ENCODE measurements at places on chromosomes 12 and 14.

DNA sequence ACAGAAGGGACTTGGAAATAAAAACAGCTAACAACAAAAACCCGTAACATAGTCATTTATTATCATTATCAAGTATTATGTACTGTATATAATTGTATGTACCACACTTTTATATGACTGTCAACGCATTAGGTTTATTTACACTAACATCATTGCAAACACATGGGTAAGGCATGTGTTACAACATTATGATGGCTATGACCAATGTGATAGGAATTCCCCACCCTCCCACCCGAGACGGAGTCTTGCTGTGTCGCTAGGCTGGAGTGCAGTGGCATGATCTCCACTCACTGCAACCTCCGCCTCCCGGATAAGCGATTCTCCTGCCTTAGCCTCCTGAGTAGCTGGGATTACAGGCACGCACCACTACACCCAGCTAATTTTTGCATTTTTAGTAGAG lies 82.6 kb downstream of the ERC1 start:
- DNase-seq, result no peak

DNA sequence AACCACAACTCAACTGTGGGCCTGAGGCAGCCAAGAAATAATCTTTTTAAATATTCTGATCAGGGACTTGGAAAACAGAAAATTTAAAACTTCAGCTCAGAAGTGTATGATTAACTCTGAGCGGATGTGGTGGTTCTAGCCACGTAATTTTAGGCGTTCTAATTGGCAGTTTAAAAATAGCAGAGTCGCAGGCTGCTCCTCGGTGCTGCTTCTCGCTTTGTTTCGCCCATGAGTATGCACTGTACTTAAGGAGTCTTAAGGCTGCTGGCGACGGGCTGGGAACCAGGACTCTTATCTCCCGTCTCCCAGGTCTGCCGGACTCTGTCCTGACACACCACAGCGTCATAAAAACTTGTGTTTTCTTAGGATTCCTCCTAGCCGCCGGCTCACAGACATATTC lies 113.4 kb upstream of the PELI2 start:
- DNase-seq, result peak; percentile 17

- DNase-seq, result no peak
These were observed 352.0 kb downstream of the BCAT1 start for GRCh38 chr12:24596768-24597388.

GRCh38 chr12:107033758-107034739 lies 47.1 kb upstream of the MTERF2 start:
- no peak for DNase-seq

- DNase-seq, result no peak
These were observed 33.1 kb downstream of the NPC2 start for GRCh38 chr14:74459976-74460375.

DNA sequence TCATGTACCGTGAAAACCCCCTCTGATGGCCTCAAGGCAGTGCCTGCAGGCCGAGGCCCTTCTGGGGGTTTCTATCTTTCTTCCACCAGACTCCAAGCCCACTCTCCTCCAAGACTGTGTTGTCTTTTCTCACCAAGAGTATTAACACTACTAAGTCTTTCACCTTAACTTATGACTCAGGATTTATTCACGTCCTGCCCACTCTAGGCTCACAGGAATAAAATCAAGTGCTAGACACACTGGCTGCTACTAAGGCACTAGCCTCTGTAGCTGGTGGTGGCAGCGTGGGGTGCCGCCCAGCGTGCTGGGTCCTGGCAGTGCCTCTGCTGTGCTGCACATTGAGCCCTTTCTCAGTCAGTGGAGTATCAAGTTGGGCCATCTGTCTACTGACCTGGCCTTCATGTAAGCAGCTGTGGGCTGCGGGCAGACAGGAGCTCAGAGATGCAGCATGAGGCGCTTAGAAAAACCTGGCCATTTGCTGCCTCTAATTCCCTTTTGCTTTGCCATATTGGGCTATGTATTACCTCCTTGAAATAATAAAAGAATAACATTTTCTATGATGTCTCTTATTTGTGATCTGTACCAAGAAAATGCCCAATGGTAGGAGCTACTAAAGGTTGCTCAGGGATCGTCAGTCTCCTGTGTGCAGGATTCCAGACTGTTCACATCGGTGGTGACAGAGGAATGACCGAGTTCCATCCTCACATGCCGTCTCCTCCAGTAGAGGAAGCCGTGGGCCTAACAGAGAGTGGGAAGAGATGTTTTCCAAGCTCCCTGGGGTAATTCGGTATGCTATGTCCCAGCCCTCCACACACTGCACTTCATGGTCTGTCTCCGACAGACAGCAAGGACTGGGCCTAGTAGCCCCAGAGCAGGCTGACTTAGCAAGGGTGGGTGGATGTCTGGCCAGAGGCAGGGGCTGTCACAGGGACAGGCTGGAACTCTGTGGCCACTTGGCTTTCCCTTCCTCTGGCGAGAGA lies 39.9 kb downstream of the MAX start:
- no peak for DNase-seq

DNA sequence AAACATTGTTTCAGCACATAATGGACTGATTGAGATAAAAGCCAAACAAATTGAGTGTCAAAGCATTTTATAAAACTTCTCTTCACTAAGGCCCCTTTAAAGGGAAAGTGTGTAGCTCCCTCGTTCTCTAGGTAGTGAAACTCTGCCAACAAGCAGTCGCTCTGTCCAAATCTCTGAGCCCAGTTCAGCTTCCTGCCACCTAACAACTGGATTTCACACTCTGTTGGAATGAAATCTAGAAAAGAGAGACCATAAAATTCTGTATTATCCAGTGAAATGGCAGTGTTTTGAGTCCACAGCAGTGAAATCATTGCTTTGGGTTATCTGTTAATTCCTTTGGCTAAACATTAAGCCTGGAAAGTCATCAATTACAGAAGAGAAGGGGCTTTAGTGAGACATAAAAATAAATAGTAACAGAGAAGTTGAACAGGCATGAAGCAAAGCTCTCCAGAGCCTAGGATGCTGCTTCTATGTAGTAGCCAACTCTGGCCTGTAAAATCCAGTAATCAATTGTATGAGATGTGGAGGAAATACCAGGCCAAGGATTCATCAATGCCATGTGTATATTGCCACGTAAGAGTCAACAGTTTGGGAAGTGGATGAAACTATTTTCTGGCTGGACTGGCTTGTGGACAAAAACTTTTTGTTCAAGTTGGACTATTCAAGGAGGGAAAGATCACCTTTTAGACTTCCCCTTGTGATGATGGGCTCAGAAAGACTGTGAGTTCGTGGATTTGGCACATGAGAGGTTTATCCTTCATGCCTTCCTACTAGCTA lies 122.5 kb downstream of the WIF1 start:
- DNase-seq, result no peak

DNA sequence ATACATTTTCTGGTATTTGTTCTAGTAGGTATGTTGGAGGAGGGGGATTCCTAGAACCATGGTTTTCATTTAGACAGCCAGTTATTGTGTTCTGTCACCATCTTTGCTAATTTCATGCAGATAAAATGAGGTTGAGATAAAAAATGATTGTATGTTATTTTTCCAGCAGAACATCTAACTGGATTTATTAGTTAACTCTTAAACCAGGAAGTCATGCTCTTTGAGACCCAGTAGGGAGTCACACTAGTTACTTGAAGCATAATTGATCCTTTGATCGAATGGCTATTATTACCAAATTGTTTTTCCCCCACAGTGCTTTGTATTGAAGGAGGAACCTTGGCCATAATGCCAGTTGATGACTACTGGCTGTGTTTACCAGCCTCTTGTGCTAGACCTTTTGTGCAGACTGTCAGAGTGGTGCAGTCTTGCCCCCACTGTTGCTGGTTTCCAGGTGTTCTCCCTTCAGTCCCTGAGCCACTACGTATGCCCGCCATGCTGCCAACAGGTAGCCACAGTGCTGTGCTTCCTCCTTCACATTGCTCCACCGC lies 6.0 kb downstream of the EID3 start:
- no peak for DNase-seq

- DNase-seq, result no peak
These were observed 847.8 kb downstream of the RPS29 start for GRCh38 chr14:48738186-48738925.

DNA sequence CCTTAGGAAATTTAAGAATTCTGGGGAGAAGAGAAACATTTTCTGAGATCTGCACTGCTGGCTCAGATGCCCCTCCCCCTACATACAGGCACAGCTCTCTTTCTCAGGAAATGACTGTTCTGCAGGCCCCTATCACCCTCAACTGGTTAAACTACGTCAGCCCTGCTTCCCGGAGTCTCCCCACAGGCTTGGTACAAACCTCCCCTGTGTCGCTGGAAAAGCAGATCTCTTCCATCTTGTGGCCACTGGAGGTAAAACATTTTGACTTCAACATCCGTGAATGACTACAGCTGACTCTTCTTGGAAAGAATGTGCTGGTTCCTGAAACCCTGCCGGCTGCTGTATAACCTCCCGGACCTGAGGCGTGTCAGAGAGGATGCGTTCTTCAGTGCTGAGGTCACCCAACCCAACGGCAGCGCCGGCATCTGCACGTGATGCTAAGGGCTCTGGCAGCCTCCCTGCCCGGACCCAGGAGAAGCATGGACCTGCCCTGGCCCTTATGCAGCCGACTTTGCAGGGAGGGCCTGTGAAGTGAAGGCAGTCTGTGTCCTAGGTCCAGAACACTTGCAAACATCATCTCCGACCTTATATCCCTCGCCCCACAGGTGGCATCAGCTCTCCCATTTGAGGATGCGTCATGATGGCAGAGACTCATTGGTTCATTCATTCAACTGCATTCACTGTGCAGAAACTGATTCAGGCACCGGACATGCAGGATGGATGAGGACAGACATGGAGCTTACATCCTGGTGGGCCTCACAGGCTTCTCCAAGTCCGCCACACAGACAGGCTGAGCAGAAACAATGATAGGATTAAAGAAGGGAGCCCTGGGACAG lies 129.2 kb downstream of the GCH1 start:
- peak; percentile 79 for DNase-seq

GRCh38 chr12:104790296-104791125 lies 167.6 kb downstream of the SLC41A2 start:
- DNase-seq, result peak; percentile 22

- no peak for DNase-seq
These were observed 144.4 kb downstream of the CAND1 start for GRCh38 chr12:67413577-67413976.

DNA sequence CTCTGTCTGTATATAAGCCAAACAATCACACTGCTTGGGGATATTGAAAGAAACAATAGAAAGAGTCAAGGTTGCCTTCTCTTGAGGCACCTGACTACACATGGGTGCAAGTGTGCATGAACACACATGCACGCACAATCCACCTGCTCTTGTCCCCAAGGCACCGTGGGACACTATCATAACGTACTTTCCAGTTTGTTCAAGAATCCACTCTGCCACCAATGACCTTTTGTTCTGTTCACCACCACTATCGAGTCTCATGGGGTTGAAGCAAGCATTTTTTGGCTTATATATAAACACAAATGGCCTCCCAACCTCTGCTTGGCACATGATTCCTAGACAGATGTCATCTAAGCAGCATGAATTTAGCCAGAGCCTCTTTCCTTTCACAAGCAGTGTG lies 365.4 kb downstream of the EMP1 start:
- no peak for DNase-seq

- DNase-seq, result no peak
These were observed 33.9 kb upstream of the RNU6-7 start for GRCh38 chr14:32167907-32168306.

GRCh38 chr14:67501670-67502069 lies 13.1 kb upstream of the TMEM229B start:
- no peak for DNase-seq

DNA sequence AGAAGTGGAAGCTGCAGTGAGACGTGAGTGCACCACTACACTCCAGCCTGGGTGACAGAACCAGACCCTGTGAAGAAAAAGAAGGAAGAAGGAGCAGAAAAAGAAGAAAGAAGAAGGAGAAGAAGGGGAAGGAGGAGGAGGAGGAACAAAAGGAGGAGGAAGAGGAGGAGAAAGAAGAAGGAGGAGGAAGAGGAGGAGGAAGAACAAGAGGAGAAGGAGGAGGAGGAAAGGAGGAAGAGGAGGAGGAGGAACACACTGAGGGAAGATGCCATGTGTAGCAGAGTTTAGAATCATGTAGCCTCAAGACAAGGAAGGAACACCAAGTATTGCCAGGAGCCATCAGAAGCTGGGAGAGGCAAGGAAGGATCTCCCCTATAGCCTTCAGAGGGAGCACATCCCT lies 241.5 kb downstream of the KSR2 start:
- no peak for DNase-seq

DNA sequence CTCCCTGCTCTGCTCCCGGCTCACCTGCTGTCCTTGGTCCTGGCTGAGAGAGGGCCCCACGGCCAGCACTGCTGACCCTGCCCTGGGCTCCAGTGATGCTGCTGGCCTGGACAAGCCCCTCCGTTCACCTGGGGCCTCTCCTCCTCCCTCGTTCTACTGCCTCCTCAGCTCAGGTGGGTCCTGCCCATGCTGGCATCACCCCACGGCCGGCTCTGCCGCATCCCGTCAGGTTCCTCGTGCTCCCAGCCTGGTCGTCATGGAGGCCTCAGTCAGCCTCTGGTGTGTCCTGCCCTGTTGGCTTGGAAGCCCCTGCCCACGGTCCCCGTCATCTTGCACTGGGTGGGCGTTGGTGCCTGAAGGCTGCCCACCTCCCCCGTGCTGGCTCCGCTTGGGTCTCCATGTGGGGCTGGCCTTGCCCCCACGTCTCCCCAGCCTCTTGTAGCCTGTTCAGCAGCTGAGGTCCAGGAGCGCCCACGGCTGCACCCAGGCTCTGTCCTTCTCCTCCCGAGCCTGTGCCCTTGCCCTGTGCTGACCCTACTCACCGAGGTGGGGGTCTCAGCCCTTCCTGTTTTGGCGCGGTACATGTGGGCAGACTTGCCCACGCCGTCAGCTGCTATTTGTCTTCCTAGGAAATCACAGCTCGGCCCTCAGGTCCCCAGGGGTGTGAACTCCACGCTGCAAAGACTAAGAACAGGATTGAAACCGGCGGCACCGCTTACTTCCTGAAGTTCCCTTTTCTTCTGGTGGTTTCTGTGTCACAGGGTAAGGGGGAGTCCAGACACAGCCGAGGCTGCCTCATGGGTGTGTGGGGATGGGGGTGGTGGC lies 121.6 kb downstream of the TMEM121 start:
- DNase-seq, result no peak

GRCh38 chr14:77009014-77009413 lies 19.5 kb downstream of the IRF2BPL start:
- no peak for DNase-seq

DNA sequence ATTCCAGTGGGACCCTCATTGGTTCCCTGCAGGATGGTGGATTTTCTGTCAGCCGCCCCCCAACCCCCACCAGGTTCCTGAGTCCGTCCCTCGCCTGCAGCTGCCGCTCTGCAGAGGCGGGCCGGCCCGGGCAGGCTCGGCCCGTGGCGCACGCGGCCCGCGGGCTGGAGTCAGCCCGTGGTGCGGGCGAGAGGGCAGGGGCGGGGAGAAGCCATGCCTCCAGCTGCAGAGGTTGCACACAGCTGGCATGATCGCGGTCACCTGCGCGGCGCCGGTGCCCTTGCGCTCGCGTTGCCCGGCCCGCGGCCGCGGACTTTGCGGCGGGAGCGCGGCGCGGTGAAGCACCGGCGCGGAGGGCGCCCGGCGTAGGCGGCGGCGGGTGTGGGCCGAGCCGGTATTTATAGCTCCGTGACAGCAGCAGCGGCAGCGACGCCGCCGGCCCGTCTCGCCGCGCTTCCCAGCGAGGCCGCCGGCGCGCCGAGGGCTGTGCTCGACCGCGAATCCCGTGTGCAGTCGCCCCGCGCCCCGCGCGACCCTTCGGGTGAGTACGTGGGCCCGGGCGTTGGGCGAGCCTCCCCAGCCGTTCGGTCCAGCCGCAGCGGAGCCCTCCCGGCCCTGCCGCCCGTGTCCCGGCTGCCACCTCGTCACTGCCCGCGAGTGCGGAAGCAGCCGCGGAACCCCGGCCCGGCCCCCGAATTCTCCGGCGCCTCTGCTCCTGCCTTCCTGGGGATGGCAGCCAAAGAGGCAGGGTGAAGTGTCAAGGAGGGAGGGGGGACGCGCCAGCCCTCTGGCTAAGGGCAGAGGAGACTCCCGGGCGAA lies at the start of gene TMEM117:
TSS of gene TMEM117 (plus strand) at position 426 of the 819 bp plus-strand sequence.
- peak; percentile 51 for DNase-seq
